ENCODE measurements at places on chromosomes 13 and 19.
A peak's percentile ranks its signal among the peaks of the same experiment; 100 is the strongest.

GRCh38 chr13:79405501-79405830 lies 589 bp downstream of the RBM26 start:
- no peak for ATAC-seq

- no peak for ATAC-seq
Measured at GRCh38 chr13:30308548-30308947, 1.2 kb upstream of the KATNAL1 start.

GRCh38 chr19:40224342-40225150 lies 1.9 kb downstream of the CCNP start:
- ATAC-seq = no peak

- peak; percentile 77 for ATAC-seq
Measured at GRCh38 chr19:47255879-47256692, at the start of gene CCDC9. TSS of gene CCDC9 (plus strand) at chr19:47256525. CDS start at chr19:47258401, 1,876 bp downstream.

DNA sequence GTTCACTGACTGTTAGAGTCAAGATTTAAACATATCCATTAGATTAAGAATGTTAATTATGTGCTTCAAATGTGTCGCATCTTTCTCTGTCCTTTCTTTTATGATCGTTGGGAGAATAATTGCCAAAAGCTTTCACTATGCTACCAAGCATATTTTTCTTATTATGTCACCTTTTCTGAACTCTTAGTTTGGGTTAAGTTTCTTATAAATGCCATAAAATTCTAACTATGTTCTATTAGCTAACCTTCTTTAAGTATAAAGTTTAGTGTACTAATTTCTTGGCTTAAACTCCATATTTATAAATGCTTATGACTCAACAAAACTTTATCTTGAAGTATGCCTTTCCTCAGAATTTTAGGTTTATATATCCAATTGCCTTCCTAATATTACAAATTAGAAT lies 1759.4 kb downstream of the PCDH9 start:
- no peak for ATAC-seq

DNA sequence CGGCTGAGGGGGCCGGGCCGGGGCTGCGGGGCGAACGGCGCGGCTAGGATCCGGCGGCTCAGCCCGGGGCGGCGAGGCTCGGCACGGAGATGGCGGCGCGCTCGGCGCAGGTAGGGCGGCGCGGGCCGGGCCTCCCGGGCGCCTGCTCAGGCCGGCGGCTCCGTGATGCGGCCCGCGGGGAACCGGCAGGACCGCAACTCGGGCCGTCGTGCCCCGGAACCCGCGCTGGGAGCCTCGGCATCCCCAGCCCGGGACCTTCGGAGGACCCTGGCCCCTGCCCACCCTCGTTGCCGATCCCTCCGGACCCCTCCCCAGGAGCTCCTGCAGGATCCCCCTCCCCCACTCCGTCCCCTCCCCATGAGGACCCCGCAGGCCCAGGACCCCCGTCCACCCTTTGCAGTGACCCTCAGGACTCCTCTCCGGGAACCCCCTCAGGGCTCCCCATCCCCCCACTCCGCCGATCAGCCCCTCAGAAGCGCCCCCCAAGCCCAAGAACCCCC lies 304 bp downstream of the EVI5L start:
- peak; percentile 2 for ATAC-seq

- ATAC-seq = no peak
Measured at GRCh38 chr13:27035892-27036235, 135.7 kb downstream of the USP12 start.

- no peak for ATAC-seq
Measured at GRCh38 chr19:51036519-51036918, 1.7 kb upstream of the KLK12 start.

DNA sequence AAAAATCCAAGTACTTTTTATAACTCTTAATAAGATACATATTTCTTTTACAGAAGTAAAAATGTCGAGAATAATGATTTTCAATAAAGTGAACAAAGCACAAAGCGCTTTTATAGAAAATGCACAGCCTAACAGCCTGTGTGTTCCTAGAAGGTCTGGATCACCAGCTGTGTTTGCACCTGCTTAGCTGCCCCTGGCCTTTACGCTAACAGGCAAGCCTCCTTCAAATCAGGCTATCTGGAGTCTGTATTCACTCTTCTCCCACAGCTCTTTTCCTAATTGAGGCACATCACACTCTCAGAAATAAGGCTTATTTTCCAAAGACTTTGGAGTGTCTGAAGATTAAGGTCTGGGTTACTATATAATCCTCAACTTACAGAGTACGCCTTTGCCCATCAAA lies 183.1 kb downstream of the LHFPL6 start:
- no peak for ATAC-seq

DNA sequence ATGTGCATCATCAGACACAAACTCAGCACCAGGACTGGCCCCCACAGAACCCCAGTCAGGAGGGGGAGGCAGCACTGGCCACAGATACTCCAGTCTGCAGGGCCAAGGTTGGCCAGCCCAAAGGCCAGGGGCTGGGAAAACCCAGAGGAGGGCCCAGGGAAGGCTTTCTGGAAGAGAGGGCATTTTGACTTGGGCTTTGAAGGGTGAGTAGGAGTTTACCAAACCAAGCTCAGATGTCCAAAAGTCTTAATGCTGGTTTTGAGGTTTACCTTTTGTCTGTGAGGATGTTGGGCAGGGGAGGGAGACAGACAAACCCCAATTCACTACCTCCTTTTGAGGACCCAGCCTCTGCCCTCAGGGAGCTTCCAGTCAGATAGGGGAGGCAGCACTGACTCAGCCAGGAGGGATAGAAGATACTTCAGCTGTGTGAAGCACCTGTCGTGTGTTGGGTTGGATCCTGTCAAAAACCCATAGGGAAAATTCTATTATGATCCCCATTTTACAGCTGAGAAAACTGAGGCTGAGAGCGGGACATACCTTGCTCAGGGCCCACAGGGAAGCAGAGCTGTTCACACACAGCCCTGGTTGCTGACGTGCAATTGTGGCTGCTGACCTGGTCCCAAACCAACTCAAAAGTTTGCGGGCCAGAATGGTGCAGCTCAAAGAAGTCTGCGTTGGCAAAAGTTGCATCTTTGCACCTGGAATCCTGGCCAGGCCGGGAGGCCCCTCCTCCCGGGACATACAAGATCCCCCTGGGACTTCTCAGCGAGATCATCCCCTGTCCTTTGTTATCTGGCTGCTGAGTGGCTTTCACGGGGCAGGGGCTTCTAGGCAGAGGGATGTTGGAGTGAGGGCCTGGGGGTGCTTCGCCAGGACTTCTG lies 13.1 kb downstream of the CILP2 start:
- no peak for ATAC-seq

DNA sequence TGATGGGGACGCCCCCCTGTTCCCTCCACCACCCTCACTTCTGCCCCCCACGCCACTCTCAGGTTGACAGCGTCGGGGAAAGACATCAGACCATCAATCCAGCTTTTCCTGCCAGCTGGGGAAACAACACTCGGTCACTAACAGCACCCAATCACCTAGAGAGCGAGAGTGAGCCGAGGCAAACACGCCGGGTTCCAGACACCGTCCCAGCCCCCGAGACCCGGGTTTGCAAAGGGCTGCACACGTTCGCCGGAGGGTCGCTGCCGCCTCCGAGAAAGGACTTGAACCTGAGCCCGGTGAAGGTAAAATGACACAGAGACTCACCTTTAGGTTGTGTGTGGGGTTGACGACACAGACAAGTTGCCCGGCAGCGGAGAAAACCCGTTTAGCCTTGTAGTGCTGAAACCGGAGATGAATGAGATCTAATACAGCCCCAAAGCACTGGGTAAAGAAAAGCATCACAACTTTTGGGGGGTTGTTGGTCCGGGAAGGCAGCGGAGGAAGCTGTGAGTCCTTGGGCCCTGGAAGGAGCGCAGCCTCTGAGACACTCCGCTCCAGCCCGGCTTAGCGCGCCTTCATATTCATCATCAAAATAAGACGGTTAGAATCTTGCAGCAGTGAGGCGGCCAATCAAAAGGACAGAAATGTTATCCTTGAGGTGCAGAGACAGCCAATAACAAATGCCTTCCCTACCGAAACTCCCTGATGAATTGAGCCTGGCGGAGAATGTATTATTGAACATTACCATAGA lies at the start of gene SIAH3:
Gene SIAH3 (minus strand): TSS at position 583 of the 751 bp plus-strand sequence. CDS start 124 bp downstream, at position 459.
- ATAC-seq = peak; percentile 33
